Suppressor macrophage (primary cell): ENCODE measurements at places on chromosomes 5 and 9.

DNA sequence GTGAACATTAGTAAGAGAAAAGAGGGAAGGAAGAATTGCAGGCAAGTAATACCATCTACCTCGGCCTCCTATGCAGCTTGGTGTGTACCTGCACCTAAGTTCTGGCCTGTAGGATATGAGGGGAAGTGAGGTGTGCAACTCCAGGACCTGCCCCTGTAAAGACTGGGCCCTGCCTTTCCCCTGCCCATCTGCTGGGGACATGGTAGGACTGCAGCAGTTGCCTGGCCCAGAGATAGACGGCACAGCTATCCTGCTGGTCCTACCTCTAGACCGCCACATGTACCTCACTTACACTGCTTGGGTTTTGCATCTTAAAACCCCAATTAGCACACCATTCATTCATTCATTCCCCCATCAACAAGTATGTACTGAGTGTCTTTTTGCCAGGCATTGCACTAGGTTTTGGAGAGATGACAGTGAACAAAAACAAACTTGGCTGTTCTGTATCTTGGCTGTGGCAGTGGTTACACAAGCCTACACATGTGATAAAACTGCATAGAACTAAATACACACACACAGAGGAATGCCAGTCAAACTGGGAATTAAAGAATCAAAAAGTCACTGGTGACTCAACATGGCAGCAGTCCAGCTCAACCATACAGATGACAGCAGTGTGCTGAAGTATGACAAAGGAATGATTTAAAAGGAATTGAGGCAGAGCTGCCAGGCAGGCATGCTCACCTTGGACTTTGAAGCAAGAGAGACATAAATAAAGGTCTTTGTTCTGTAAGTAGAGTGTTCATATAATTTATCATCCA, 23.3 kb upstream of the MGAT1 start:
- DNase-seq, result peak; percentile 86

- DNase-seq, result no peak
Measured at GRCh38 chr5:175623088-175623487, 34.8 kb upstream of the HRH2 start.

GRCh38 chr5:169248996-169249395, 51.9 kb downstream of the SLIT3 start:
- no peak for DNase-seq

DNA sequence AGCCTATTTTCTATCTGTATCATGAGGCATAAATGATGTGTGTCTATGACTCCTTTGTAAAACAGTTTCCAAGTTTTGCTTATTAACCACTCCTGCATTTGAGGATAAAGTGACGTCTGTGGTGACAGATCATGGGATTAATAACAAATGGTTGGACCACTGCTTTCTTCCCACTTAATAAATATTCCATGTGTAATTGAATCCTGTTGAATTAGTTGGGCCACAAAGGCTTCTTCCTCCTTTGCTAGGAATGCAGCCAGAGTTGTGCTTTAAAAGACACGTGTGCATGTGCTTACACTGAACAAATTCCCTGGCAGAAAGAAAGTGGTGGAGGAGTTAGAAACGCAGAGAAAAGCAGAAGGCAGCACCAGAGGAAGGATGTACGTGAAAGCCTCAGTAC, 150.2 kb downstream of the ACTBL2 start:
- DNase-seq, result no peak

- no peak for DNase-seq
Measured at GRCh38 chr9:131873335-131873734, 133.5 kb upstream of the RAPGEF1 start.

- DNase-seq, result no peak
Measured at GRCh38 chr5:115785381-115786065, 30.9 kb downstream of the CDO1 start.

DNA sequence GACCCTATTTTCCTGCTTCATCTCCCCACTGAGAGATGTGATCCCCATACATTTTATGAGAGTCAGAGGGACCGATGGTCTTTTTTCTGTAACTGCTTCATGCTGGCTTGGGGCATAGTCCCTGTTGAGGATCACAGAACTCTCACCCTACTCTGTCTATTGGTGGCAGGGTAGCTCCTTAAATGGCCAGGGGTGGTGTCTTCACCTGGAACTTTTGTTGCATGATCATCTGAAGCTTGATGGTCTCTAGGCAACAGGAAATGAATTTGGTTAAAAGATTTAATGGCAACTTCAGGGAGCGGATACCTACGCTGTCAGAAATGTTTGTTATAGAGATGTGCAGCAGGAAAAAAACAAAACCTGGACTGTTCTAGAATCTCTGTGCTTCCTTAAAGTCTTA, 87.0 kb upstream of the GLIS3 start:
- no peak for DNase-seq

DNA sequence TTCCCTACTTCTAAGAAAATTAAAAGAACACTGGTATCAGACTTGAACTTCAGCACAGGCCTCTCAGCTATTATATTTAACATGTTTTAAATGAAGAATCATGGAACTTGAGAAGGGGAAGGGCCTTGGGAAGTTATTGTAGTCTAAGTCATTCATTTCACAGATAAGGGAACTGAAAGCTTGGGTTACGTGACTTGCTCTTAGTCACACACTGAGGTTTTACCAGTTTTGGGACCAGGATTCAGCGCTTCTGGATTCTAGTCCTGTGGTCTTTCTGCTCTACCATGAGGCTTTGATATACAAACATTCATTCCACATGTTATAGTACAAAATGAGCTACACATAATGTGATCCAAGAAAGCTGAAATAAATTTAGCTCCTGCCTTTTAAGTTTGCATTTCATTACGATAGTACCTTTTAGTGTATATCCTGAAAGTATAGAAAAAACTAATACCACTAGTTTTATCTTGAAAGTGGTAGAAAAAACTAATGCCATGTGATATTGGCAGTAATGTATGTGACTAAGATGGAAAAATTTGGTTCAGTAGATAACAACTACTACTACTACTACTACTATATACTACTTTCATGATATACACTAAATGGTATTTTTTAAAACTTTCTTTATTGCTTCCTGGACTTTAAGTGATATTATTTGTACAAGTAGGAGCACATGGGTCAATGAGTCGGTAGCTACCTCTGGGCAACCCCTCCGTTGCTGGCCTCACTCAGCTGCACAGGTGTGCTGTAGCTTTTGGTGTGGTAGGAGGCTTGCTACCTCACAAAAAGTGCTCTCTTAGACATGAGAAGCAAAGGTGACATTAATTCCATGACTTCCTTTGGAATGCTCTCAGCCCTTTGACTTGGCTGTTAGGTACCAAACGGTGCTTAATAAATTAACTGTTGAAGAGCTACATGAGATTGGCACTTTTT, 40.7 kb downstream of the F2RL2 start:
- DNase-seq, result peak; percentile 95

- no peak for DNase-seq
Measured at GRCh38 chr9:114216081-114216480, 60.7 kb downstream of the COL27A1 start.

GRCh38 chr9:77954666-77955015, 77.0 kb downstream of the GNAQ start:
- DNase-seq, result no peak

DNA sequence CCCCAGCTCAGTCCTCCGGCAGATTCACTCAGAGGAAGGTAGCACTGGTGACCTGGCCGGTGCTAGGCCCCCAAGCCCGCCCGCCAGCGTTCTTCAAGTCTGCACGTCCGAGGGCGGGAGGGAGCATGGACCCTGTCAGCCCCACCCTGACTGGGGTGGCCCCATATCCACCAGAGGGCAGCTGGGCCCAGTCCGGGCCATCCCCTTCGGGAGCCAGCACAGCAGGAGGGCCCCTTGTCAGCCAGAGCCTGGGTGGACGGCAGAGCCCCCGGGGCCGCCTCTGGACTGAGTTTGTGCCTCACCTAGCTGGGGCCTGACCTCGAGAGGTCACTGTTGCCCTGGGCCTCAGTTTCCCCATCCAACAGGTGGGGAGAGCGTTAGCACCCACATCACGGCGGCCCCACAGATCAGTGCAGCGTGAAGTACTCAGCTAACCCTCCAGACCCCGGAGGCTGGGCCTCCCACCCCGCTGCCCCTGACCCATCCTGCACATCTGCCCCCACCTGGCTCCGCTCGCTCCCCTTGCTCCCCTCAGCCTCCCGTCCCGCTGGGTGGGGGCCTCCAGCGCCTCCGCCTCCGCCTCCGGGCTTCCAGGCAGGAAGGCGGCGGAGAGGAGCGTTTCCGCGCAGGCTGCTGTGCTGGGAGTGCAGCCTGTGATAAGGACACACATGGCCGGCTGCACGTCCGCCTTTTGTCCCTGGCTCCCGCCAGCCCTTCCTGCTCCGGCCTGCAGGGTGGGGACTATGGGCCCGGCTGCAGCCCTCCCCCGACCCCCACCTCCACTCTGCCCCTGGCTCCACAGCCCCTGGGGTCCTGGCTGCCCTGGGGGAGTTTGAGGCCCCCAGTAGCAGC, 16.6 kb upstream of the EGFL7 start:
- DNase-seq, result peak; percentile 65

GRCh38 chr5:52802272-52802973, 14.7 kb downstream of the ITGA1 start:
- no peak for DNase-seq

- DNase-seq, result no peak
Measured at GRCh38 chr5:64834611-64835010, 65.9 kb downstream of the CWC27 start.

DNA sequence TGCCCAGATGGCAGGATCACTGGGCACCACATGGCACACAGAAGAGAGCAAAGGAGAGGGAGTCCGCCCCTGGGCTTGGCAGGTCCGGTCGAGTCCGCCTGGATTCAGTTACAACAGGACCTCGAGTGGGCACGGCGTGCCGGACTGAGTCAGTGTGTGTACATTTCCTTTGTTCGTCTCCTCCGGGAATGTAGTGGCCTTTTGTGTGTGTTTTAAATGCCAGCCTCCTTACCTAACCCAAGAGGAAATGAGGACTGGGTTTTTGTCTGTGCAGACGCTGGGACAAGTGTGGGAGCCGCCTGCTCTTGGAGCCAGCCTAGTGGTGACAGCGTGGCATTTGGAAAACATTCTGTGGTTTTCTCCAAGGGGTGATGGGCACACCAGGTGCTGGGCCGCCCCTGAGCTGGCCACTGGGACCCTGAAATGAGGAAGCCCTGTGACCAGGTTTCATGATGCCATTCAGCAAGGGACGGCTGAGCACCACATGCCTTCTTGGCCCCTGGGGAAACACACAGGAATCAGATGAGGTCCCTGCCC, 9.6 kb downstream of the NEK6 start:
- peak; percentile 86 for DNase-seq

DNA sequence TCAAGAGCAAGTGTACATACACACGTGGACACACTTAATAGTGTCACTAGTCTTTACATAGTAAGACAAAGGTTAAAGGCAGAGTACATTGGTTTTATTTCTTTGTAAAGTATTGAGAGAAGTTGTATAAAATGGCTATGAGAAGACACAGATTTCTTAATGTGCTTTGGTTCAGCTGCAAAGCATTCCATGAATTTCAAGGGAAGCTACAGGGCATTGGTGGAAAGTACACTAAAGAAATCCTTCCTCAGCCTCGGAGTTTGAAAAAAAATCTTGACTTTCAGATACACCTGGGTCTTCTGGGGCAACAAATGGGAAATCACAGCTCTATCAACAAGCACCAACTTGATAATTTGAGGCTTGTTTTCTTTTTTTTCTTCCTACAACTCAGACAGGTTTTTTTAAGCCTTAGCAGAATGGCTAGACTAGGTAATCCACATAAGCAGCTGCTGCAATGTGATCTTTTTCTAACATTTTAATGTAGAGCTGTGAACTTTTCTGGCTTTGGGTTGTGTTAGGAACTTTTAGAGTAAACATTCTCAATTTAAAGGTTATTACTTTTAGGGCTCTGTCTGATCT, 140.4 kb upstream of the FST start:
- no peak for DNase-seq

DNA sequence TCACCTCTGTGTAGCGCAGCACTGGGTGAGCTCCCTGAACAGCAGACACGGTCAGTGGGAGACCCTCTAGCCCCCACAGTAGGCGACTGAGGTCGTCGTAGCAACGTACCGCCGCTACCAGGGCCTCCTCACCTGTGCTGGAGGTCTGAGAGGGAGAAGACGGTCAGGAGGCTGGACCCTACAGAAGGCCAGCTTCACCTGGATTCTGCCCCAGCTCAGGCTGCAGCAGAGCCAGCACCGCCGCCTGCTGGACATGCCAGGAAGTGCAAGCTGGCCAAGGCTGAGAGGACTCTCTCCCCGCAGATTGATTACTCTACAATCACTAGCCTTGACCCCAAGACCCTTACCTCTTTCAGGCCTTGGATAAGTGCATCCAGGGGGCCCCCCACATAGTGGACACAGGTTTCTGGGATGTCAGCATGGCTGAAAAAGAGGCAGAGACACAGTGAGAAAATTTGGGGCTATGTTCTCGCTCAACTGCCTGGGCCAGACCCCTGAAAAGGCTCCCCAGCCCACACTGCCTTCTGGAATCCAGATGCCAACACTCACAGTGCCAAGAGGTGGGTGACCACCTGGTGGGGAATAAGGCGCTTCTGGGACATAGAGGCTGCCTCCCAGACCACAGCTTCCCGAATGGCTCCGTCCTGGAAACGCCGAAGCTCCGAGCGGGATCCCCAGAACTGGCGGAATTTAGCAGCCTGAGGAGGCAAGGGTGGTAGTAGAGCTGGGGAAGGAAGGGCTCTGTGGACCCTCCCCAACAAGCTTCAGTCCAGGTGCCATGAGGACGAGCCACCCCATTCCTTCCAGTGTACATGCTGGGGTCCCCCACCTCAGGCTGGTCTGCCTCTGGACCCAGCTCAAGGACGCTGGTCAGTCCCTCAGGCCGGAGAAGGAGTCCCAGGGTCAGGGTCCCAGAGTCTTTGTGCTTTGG, 6.9 kb downstream of the NOL6 start:
- DNase-seq, result peak; percentile 59

DNA sequence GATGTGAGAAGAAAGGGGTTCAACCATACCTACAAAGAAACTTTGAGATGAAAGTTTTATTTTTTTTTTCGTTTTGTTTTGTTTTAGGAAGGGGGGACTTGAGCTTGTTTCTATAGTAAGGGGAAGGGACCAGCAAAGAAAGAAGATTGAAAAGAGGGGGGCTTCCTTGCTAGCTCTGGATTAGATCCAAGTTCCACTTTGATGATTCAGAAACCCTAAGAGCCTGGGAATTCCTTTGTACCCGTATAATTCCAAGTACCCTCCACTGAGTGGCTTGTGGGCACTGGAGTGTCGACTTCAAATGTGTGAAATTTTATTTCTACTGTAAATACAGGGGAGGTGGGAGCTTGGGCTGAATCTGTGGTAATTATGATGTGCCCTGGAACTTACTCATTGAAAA, 10.9 kb downstream of the MAMDC2 start:
- no peak for DNase-seq

DNA sequence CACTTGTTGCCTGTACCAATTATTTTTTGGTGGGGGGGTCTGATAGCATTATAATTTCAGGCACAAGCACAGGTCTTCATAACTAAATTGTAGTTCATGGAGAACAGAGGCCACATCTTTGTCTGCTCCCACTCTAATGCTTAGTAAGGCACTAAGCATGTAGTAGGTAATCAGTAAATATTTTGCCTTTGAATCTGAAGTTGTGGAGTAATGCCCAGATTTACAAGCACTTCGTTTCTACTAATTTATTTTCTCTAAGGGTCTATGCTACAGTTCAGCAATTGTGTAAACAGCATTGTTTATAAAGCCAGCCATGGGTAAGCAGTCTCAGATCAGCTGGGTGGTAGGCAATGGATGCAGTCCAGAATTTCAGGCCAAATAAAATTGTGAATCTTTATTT, 78.6 kb downstream of the GRIA1 start:
- DNase-seq, result no peak
